ENCODE measurements at places on chromosomes 3 and 15.

DNA sequence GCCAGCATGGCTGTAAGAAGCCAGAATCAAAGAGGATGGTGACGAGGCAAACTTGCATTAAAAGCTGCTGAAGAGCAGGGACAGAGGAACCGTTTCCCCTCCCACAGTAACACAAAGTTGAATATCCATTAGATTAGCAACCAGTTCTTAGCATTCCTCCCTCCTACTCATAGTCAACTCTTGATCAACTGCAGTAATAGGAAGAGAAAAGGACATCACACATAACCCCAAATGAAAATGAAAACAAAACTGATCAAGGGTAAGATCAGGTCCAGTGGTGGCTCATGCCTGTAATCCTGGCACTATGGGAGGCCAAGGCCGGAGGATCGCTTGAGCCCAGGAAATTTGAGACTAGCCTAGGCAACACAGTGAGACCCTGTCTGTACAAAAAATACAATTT, 165.2 kb downstream of the GREM1 start:
- no peak for DNase-seq

GRCh38 chr3:12308517-12308916, 19.6 kb downstream of the PPARG start:
- DNase-seq = no peak

GRCh38 chr3:133761605-133762484, 15.7 kb downstream of the TF start:
- no peak for DNase-seq

DNA sequence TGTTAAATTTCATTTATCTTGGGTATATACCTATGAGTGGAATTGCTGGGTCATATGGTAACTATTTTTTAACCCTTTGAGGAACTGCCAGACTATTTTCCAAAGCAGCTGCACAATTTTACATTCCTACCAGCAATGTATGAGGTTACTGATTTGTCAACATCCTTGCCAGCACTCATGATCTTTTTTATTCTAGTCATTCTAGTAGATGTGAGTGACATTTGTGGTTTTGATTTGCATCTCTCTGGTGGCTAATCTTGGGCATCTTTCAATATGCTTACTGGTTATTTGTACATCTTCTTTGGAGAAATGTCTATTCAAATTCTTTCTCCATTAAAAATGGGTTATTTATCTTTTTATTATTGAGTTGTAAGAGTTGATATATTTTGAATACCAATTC, 21.3 kb upstream of the LRRC58 start:
- DNase-seq = no peak

DNA sequence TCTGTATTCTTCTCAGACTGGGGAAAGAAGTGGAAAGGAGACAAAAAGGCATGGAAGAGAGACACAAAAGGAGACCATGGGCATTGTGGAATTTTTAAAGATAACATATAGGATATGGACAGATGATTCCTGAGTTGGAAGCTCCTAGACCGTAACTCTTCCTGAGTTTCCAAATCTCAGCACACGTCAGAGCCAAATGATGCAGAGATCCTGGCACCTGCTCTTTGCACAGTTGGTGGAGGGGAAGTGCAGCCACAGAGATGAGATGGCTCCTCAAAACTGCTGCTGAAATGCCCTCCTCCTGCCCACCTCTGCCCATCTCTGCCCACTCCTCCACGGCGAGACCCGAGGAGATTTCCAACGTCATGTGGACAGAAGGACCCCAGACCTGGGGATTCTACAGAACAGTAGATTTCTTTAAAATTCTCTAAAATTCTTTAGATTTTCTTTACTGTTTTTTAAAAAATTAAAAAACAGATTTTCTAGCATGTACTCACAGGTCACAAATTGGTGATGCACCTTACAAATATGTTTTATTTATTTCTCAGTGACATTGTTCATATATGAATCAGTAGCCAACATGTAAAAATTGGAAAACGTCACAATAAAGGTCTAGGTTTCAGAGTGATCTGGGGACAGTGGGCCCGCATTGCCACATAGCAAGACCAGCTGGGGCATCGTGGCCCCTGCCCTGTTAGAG, 8.1 kb downstream of the CPN2 start:
- DNase-seq = no peak

- DNase-seq = no peak
These were observed 58.9 kb downstream of the CD47 start for GRCh38 chr3:108031895-108032294.

GRCh38 chr3:42745776-42746454, 27.1 kb downstream of the CCDC13 start:
- no peak for DNase-seq

- no peak for DNase-seq
These were observed 473.5 kb downstream of the RBMS3 start for GRCh38 chr3:29754346-29754745.

GRCh38 chr15:101530224-101530958, 40.9 kb upstream of the PCSK6 start:
- no peak for DNase-seq

GRCh38 chr3:6709178-6709577, 151.7 kb upstream of the GRM7 start:
- DNase-seq = no peak

GRCh38 chr3:54087581-54088410, 34.6 kb upstream of the CACNA2D3 start:
- DNase-seq = no peak

GRCh38 chr3:156725682-156726081, 51.3 kb downstream of the TIPARP start:
- DNase-seq = no peak

GRCh38 chr3:94420931-94421330, 358.1 kb downstream of the NSUN3 start:
- DNase-seq = no peak

GRCh38 chr3:7874116-7874515, 627.5 kb upstream of the LMCD1 start:
- DNase-seq = no peak

DNA sequence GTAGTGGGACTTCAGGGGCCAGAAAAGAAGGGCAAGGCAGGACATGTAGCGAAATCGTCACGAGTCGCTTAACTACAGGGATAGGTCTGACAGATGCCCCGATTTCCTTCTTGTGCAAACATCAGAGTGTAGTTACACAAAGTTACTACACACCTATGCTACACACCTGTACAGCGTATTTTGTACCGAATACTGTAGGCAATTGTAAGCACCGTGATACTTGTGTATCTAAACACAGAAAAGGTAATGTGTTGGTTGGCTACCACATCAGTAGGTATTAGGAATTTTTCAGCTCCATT, 515 bp upstream of the MTHFS start:
- DNase-seq = no peak

- DNase-seq = no peak
These were observed 83.4 kb upstream of the STT3B start for GRCh38 chr3:31449318-31449717.

DNA sequence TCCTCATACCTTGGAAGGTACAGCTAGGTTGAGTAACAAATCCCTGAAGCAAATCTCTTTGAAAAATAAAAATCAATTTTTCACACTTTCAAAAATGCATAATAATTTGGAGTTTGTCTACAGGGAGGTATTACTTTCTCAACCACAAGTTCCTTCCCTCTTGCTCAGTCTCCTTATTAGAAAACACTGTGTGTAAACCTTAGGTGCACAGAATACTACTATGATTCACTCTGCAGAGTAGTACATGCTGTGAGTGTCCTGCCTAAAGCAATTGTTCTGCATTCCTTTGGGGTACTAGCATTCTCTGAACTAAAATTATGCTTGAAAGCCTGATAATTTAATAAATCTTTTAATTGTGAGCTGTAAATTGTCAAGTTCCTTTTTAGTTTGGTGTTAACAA, 115.9 kb upstream of the EPHA3 start:
- no peak for DNase-seq

GRCh38 chr3:38521391-38521987, 25.3 kb downstream of the EXOG start:
- DNase-seq = peak; percentile 60

GRCh38 chr15:67085818-67086636, 20.6 kb downstream of the SMAD3 start:
- peak; percentile 52 for DNase-seq

GRCh38 chr3:98750276-98750919, 12.7 kb upstream of the ST3GAL6 start:
- no peak for DNase-seq

DNA sequence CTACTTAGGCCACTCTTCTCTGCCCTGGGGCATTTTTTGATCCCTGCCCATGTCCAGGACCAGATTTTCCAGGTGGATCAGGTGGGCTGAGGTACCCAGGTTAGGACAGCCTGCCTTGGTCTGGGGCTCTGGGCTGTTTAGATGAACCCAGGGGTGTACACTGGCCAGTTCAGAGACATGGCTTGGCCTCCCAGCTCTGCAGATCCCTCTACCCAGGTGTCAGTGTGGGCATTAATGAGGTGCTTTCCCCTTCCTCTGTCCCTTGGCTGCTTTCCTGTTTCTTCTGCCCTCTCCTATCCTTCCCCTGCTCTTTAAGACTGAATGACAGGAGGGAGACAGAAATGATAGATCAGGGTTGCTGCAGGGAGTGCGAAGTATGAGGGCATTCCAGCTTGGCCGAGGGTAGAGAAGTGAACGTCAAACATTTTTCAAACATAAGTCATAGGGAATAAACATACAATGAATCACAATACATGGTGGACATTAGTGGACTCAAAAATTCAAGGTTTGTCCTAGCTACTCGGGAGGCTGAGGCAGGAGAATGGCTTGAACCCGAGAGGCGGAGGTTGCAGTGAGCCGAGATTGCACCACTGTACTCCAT, 30.5 kb downstream of the RTP1 start:
- no peak for DNase-seq

GRCh38 chr3:55567615-55568014, 80.5 kb upstream of the WNT5A start:
- DNase-seq = no peak

DNA sequence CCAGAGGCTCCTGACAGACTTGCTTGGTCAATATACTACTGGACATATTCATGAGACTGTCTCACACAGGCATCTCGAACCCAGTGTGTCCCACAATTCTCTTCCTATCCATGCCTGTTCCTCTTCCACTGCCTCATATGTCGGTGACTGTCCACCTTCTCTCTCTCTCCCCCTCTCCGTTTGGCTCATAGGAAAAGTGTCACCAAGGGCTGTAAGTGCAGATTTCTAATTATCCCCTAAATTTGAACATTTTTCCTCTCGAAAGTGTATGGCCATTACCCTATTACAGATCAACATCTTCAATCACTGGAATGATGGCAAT, 22.5 kb upstream of the MUC20 start:
- no peak for DNase-seq

- DNase-seq = no peak
These were observed 246.7 kb downstream of the LPP start for GRCh38 chr3:188400494-188401243.

DNA sequence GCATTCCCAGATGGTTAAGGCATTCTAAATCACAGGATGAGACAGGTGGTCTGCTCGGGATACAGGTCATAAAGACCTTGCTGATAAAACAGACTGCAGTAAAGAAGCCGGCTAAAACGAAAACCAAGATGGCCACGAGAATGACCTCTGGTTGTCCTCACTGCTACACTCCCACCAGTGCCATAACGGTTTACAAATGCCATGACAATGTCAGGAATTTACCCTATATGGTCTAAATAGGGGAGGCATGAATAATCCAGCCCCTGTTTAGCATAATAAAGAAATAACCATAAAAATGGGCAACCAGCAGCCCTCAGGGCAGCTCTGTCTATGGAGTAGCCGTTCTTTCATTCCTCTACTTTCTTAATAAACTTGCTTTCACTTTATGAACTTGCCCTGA, 151.1 kb downstream of the ZNF385D start:
- no peak for DNase-seq

DNA sequence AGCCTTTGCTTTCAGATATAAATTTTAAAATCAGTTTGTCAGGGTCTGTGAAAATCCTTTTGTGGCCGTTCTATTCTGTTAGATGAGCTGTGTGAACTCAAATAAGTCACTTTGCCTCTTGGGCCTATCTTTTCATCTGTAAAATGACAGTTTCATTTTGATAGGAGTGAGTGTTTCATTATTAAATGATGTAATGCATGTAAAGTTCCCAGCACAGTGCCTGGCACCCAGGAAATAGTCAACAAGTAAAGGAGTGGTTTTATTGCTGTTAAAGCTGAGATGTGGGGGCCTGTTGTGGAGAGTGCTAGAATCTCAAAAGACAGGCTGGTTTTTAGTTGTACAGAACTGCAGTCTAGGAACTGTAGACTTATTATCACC, 394.5 kb upstream of the CFAP20DC start:
- peak; percentile 4 for DNase-seq

DNA sequence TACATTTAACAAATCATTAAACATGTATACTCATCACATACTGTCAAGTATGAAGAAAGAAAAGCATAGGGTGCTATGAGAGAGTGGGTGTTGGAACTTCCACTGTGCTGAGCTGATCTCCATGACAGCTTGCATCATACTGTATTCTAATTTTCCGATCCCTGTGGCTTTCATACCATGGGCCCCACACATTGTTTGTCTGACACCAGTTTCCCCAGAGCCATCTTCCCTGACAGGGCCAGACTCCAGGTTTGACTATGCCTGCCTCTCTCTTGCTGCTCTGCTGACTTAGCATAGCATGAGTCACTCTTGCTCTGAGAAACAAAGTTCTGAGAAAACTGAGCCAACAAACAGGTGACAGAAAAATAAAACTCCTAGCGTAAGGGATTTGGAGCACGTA, 37.0 kb upstream of the CASR start:
- DNase-seq = peak; percentile 71

DNA sequence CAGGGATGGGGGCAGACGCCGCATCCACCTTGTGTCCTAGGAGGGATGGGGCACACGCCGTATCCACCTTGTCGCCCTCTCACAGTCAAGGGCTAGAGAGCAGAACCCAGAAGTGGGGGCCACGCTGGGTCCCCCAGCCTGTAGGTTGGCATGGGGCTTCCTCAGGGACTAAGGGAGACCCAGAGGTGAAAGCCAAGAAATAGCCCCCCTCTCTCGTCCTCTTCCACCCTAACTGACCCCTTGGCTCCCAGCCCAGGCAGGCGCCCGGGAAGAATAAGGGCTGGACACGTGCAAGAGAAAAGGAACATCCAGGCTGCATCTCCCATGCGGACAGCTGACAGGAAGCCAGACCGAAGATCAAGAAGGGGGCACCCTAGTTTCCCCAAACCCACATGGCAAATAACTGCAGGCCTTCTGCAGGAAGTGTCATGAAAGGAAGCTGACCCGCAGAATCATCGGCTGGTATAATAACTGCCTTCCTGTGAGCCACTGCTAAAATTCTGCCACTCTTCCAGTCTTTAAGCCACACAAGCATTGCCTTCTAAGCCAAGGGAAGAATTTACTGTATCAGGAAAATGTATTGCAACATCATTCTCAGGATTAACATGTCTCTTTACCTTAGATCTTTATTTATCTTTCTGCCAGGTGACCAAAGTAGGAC, 38.5 kb upstream of the TFRC start:
- DNase-seq = no peak

GRCh38 chr3:28018925-28019718, 222.3 kb upstream of the CMC1 start:
- DNase-seq = no peak

DNA sequence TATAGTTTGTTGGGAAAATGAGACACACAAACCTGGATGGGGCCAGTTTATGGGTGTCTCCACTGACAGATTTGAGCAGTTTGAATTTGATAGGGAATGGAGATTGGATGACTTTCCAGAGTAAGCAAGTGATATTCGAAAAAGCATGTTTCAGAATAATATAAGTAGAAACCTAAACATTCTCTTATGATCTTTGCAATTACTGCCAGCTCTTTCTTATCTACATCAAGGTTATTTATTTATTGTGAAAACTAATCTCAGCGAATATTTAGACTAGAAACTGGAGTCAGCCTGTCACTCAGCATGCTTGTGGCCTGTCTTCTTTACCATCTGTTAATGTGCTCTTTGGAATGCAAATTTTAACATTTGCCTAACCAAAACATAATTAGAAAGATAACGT, 57.8 kb upstream of the SPPL2A start:
- no peak for DNase-seq

GRCh38 chr3:14791343-14791945, 27.3 kb upstream of the FGD5 start:
- peak; percentile 33 for DNase-seq

All from activated naive CD4-positive, alpha-beta T cell treated with Interleukin-2 at 50 U/mL for 16 hours (primary cell).